AG04450 (cell line): ENCODE measurements at places on chromosomes 16 and 17.

DNA sequence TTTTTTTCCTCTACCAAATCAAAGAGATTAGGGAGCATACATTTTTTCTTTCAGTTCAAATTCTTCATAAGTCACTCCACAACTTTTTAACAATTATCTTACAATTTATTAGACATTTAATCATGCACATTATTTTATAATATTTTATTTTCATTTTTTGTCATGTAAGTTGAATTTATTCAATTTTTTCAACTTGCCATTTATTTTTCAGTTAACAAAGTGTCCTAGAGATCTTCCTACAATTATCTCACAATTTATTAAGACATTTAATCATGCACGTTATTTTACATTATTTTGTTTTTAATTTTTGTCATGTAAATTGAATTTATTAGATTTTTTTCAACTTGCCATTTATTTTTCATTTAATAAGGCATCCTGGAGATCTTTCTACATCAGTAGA, 16.2 kb downstream of the CACNG3 start:
- no peak for DNase-seq

DNA sequence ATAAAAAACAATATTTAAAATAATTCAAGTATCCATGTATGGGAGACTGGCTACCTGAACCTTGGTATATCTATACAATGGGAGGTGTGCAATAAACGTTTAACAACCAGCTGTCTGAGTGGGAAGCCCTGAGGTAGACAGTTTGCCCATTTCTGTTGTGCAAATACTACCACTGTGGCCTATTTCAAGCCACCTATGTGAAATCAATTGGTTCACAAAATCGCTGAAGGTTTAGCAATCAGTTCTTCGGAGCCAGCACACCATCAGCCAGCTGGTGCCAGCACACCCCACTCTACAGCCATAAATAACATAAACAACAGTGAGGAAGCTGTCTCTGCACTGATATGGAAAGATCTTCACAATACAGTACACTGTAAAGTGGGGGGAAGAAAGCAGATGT, 46.7 kb upstream of the KDM8 start:
- DNase-seq: no peak

- no peak for DNase-seq
Measured at GRCh38 chr16:76882105-76882504, 308.9 kb upstream of the MON1B start.

GRCh38 chr17:18213666-18214270, 11.7 kb upstream of the LLGL1 start:
- DNase-seq: no peak

DNA sequence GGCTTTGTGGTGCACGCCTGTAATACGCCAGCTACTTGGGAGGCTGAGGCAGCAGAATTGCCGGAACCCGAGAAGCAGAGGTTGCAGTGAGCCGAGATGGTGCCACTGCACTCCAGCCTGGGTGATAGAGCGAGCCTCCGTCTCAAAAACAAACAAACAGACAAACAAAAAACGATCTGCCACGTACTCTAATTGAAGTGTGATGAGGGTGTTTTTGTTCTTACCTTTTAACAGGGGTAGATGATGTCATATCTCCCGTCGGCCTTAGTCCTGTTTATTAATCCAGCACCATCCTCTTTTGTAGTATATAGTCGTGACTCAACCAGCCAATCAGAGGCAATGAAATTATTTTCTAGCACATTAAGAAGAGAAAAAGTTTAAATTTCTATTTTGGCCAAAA, 58.5 kb downstream of the IQCK start:
- no peak for DNase-seq

DNA sequence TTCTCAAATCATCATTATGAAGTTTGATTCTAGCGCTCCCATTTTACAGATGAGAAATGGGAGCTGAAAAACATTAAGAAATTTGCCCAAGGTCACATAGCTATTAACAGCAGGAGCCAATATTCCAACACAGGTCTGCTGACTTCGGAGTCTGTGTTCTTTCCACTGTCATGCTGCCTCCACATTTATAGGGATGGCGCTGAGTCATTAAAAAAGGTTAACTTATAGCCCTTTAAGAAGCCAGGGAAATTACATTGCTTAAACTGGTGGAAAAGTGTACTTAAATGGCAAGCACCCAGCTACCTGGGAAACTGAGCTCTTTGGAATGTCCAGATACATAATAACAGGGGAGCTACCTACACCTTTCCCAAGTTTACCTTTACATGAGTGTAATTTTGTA, 65.0 kb downstream of the TBX4 start:
- no peak for DNase-seq

DNA sequence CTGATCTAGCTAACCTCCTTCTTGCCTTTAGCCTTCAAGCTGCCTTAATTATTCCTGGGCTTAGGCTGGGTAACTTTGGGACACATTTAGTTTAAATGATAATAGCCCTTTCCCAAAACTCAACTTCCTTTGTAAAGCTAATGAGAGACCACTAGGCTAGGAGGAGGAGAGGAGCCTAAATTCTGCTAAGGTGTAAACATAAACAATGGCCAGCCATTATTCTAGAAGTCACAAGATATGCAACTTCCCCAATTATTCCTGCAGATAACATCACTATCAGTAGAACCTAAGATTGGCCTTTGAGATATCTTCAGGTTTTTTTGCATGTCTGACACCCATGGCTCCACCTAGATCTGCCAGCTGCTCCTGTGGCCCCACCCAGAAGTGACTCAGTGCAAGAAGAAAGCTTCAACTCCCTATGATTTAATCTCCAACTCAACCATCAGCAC, 131.2 kb upstream of the FAM20A start:
- DNase-seq: no peak

- DNase-seq: no peak
Measured at GRCh38 chr16:26118575-26118974, 426.8 kb downstream of the HS3ST4 start.

DNA sequence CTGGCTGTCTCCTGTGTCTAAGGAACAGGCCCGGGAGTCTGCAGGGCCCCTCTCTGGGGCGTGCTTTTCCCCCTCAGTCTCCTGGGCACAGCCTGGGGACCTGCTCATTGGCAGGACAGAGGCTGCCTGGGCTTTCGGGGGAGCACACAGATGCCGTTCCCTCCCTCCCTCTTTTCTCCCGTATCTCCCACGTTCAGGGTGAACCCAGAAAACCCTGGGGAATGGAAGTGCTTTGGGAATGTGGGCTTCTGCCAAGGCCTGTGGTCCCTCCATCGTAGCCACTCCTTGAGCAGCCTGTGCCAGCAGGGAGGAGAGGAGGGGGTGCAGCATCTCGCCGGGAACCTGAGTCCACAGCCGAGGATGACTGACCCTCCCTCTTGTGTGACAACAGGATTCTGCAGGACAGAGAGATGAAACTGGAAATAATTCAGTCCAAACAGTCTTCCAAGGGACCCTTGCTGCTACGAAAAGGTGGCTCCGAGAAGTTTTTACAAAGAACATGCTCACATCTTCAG, 52.0 kb downstream of the RNF213 start:
- no peak for DNase-seq

GRCh38 chr17:43477832-43478634, 5.7 kb upstream of the DHX8 start:
- no peak for DNase-seq
